ENCODE measurements at places on chromosomes 7 and 10.

DNA sequence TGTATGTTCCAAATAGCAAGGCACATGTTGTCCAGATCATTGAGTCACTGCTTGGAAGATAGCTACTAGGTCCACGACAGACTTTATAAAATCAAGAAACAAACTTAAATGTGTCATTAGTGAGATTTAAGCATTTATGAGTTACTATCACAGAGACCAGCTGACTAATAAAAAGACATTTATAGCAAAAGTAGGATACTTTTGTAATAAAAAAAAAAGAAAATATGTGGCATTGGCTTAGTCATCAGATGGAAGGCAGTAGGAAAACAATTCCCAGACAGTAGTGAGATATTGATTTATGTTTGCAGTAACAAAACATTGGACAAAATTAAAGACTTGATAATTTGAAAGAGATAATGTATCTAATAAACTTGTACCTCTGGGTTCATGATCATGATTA lies 881.0 kb upstream of the LRRN3 start:
- DNase-seq: no peak

DNA sequence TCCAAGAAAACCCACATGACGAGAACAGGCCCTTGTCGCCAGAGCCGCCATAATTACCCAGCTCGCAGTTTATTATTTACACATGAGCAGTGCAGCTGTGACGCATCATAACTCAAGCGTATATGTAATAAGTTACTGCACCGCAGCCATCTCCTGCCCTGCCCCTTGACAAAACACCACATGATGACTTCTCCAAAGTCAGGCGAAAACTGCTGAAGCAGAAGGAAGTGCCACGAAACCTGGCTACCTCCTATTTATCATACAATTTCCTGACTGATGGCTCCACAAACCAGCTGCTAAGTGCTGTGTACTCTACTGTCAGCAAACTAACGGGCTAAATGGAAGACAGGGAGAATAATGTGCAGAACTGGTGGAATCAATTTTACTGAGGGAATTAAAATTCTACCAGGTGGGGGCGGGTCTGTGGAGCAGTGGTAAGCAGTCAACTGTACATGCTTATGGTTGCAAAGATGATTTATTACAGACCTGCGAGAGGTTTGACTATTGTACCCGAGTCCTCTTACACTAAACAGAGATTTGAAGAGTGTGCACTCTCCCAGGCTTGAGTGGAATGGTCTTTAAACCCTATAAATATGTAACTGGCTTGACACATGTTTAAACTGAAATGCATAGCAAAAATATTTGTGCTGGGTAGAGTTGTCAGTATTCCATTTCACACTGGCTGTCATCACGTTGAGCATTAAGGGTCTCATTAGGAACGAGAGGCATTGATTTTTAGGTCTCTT lies 156.0 kb downstream of the GLI3 start:
- DNase-seq: no peak

- no peak for DNase-seq
These were observed 217.1 kb downstream of the CAMK1D start for GRCh38 chr10:12566161-12567115.

DNA sequence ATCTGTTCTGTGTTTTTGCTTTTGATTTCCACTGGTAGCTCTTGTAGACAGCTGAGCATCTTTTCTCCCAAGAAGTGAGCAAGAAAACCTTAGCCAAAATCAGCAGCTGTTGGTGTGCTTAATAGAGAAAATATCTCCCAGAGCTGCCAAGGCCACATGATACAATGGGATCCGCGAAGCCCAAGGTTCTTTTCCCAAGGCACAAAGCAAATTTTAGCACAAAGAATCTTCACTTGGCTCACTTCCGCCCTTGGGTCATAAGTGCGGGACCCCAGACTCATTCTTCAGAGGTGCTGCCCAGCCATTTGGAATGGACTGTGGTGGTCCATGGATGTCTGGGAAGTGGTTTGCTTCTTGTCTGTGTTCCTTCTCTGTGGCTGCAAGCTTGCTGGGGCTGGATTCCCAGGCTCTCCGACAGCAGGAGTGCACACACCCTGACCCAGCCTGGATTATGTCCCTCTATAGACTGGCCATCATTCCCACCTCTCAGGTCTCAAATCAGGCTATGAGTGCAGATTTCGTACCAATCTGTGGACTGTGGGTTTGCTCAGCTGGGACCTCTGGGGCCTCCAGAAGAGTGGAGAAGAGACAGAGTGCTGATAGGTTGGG lies 93.0 kb upstream of the TMEM72 start:
- DNase-seq: no peak

DNA sequence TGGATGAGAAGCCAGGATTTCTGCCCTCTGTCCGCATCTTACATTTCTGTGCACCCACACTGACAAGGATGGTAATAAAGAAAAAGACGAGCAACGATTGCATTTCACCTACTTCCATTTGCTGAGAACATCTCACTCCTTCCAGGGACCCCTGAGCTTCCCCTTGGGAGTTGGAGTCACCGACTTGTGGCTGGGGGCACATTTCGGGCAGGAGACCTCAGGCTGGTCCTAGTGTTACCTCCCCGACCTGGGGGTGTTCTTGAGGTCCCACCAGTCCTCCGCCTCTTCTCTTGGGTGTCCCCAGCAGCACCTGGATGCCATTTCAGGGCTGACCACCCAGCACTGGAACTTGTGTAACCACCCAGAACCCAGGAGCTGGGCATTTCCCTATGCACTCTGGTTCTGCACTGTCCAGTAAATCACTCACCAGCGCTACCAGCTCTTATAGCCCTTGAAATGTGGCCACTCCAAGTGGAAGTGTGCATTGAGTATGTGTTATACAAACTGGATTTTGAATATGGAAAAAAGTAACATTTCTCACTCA lies 84.9 kb downstream of the LANCL2 start:
- DNase-seq: no peak

DNA sequence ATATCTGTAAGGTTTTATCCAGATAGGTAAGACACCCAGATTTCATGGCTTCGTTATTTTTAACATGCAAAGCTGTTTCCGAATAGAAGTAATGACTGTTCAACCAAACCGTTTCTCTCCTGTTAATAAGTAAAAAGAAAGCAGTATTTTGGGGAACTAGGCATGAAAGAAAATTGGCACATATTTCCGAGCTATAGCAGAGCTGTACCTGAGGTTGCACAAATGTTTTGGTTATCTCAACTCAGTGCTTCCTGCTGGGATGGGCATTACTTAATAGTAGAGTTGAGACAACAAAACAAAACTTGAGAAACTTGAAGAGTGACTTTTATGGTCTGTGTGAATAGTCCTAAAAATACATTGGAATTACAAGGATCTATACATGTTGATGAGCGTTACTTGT lies 564.3 kb upstream of the SORCS1 start:
- DNase-seq: no peak

Measured in stimulated activated CD8-positive, alpha-beta memory T cell treated with anti-CD3 and anti-CD28 coated beads, Interleukin-2, amount 100 ng/mL, for 1 hour (primary cell).